NCI-H446 (cell line): ENCODE measurements at places on chromosomes 3 and 15.

DNA sequence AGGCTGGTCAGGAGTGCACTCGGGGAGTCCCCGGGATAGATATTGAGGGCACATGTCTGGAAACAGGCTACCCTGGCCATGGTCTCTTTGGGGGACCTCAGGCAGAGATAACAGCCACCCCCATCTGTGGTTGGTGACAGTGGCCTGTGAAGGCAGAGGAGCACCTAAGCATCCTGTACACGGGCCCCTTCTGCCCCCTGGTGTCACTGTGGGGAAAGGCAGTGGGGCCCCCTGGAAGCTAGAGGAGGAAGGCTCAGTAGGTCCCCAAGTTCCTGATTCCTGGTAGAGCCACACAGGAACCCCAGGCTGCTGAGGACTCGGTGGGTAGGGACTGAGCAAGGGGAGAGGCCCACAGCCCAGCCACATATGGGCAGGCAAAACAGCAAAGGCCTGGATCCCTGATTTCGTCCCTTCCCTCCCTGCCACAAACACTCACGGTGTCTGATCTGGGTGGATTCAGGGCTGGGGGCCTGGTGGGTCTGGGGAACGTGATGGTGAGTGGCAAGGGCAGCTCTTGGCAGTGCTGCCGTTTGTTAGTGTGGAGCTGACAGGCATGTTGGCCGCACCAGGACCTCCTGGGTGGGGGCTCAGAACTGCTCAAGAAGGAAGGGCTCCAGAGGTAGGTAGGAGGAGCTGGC lies 14.1 kb upstream of the CXCR6 start:
- DNase-seq, result no peak

DNA sequence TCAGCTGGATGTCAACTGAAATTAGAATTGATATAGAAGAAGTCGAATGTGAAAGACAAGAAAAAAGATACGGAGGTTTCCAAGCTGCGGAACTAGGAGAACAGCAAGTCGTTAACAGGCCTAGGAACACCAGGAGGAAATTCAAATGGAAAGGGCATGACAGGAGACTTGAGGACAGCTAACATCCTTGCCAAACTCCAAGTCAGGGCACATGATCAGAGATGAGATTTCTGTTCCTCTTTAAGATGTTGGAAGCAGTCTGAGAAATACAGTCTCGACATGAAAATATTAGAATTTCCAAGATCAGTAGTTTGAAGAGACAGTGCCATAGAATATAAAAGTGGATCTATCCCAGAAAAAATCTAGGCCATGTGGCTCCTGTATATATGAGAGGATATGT lies 5.0 kb downstream of the MYO5A start:
- DNase-seq, result no peak

GRCh38 chr15:100781061-100781960 lies 98.3 kb upstream of the ALDH1A3 start:
- no peak for DNase-seq

DNA sequence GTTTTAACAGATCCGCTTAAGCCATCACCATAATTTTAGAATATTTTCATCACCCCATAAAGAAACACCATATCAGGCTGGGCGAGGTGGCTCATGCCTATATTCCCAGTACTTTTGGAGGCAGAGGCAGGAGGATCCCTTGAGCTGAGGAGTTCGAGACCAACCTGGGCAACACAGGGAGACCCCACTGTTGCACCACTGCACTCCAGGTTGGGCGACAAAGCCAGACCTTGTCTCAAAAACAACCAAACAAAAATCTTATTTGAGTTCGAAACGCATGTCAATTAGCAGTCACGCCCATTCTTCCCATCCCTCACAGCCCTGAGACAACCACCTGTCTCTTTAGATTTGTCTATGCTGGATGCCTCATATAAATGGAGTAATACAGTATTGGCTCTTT lies 119.9 kb downstream of the KLF13 start:
- no peak for DNase-seq

DNA sequence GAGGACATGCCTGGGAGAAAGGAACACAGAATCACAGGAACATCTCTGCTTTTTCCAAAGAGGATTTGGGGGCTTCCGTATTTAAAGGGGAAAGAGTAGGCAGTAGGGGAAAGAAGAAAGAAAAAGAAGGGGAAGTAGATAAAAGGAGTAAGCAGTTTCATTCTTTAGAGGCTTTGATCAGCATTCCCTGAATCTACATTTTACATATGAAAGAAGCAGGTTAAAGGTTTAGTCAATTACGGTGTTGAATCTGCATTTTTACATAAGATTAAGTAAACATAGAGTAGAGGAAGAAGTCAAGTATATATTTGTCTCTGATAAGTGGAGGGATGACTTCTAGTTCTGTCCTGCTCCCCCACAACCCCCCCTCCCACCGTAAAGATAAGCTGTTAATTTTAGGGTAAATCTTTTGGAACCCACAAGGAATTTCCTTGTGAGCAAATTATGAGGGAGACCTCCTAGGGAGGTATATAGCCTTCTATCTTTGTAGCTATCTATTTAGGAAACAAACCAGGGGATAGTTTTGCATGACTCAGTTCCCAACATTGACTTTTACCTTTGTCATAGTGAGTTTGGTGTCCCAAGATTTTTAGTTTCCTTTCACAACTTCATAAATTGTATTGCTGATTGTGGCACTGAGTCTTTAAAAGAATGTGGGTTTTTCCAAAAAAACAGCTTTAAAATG lies 8.7 kb upstream of the P2RY12 start:
- DNase-seq, result no peak

- DNase-seq, result no peak
Measured at GRCh38 chr15:29364426-29365078, 94.9 kb upstream of the NSMCE3 start.

DNA sequence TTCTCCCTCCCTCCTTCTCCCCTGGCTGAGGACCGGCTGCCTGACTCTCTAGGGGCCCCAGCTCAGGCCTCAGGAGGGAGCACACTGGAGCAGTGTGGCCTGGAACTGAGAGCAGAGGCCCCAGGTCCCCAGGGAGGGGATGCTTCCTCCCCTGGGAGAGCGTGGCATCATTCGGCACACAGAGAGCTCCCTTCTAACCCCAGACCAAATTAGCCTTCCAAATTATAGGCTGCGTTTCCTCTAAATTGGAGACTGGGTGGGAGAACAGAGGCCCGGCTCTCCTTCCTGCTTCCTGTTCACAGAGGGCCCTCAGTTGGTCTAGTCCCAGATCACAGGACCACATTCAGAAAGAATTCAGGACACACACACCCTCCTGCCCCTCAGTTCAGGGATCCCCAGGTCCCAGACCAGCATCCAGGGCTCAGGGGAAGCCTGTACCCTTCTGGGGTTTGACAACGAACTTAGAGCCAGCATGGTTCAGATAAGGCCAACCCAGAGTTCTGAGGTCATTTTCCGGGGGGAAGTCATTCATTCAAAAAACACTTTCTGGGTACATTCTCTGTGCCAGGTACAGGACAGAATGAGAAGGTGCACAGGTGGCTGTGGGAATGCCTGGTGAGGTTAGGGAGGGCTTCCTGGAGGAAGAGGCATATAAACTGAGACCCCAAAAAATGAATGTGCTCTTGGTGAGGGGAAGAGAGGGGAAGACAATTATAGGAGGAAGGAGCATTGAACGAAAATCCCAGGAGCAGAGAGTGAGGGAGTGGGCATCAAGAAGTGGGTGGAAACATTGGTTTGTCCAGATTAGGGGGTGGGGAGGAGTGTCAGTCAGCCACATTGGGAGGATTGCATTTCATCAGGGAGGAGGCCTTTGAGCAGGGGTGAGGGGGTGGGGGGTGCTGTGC lies 28.4 kb upstream of the RPL29 start:
- DNase-seq, result no peak

- DNase-seq, result peak; percentile 13
Measured at GRCh38 chr3:127455541-127456450, 134.7 kb downstream of the TPRA1 start.

DNA sequence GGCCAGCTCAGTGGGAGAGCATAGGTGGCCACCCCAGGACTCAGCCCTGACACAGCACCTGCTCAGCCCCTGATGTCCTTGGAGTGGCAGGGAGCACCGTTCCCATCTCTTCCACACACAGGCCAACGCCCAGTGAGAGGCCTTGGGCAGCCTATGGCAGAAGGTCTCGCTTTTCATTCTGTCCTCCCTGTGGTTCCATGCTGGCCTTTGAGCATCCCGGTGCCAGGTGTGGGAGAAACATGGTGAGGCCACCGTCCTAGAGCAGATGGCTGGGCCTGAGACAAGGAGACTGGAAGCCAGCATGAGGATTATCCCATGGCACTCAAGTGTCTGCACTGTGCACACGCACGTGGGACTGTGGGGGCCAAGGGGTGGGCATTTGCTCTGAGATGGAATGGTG lies 25.1 kb downstream of the ADCY5 start:
- DNase-seq, result no peak

- DNase-seq, result no peak
Measured at GRCh38 chr3:133917144-133917543, 21.5 kb upstream of the RAB6B start.

- peak; percentile 19 for DNase-seq
Measured at GRCh38 chr15:48427960-48428547, 96.8 kb downstream of the DUT start.

- no peak for DNase-seq
Measured at GRCh38 chr3:24199775-24200247, 254.7 kb downstream of the NR1D2 start.

DNA sequence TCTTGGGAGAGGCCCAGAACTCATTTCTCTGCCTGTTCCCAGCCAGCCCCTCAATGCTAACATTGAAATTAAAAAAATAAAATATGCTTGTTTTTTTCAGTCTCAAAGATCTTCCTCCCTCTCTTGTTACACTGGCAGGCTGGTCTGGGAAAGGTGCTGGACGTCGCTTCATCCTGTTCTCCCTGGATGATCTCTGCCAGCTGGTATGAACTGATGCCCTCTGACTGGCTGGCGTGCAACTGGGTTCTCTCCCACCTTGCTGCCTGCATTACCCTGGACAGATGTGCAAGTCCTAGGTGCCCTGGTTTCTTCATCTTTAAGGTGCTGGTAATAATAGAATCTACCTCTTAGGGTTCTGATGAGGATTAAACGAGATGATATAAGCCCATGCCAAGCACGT lies 263.9 kb upstream of the PROK2 start:
- no peak for DNase-seq

DNA sequence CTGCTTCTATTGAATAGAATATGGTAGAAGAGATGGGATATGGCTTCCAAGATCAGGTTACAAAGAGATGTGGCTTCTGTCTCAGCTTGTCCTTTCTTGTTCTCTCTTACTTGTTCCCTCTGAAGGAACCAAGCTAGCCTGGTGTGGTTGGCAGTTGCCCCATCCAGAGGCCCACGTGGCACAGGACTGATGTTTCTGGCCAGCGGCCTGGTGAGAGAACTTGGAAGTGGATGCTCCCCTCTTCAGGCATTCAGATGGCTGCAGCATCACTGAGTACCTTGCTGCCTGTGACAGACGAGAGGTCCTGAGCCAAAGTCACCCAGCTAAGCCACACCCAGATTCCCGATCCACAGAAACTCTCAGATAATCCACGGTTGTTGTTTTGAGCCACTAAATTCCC lies 183.6 kb downstream of the NSMCE3 start:
- no peak for DNase-seq

DNA sequence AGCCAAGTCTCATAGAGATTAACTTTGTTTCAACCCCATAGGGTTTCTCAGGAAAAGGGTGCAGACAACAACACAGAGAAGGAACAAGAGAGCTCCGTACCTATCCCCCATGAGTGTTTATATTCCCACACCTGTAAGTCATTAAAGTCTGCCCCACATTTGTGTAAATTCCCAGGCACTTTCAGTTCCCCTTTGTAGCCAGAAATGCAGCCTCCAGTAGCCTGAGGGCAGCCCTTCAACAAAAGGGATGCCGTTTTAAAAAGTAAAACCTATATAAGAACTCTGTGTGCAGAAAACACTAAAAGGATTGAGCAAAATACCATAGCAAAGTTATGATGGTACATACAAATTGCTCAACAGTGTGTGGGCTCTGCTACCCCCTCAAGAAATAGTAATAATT lies 59.7 kb upstream of the TMEM108 start:
- DNase-seq, result no peak

DNA sequence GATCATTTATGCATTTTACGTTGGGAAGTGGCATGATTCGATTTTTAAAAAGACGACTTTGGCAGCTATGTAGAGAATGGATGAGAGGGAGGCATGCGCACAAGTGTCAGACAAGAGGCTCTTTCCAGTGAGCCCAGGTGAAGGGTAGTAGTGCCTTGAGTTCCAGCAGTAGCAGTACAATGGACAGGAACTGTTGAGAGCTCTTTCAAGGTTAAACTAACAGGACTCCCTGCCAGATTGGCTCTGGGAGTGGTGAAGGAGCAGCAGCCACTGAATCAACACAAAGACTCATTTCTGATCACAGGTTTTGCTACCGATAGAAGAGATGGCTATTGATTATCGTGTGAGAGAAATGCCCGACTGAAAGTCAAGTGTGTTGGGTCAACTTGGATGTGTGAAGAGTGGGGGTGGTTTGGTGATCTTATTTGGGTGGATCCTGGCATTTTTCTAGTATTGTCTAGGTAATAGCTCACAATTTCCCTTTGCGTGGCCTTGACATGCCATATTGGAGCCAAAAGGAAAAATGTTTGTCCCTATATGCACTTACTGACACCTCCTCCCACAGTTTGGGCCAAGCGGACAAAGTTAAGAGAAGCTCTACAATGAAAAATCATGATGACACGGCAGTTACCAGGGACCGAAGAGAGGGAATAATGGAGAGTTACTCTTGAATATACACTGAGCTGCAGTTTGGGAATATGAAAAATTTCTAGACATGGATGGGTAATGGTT lies 81.6 kb upstream of the MDFIC2 start:
- no peak for DNase-seq

GRCh38 chr3:152100491-152101132 lies 168.1 kb upstream of the MBNL1 start:
- no peak for DNase-seq

GRCh38 chr3:149623824-149624223 lies 34.0 kb downstream of the WWTR1 start:
- no peak for DNase-seq

DNA sequence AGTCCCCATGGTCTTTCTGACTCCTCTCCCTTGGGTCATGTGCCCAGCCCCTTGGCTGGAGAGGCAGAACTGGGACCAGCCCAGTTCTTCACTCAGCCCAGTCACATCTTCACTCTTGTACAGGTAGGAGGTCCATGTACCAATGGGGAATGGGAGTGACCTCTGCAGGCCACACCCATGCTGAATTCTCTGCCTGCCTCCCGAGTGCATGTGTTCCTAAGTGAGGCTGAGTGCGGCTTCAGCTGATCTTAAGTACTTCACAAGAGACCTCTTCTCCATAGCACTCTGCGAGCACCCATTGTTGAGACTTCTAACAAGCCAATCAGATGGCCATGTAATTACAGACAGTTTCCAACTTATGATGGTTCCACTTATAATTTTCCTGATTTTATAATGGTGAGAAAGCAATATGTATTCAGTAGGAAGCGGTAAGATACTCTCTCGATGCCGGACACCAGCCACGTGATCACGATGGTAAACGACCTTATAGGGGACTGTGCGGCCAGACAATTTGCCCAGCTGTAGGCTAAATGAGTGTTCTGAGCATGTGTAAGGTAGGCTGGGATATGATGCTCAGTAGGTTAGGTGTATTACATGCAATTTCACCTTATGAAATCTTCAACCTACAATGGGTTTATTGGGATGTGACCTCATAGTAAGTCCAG lies 112.1 kb downstream of the KLF13 start:
- no peak for DNase-seq
